Right renal cortex interstitium (tissue), 3 donors: ENCODE measurements at places on chromosomes 16 and 17. TPM values are rescaled to one million over a fixed set of nuclear protein-coding genes. Genes with fewer than 3 reads are reported as not detected.

DNA sequence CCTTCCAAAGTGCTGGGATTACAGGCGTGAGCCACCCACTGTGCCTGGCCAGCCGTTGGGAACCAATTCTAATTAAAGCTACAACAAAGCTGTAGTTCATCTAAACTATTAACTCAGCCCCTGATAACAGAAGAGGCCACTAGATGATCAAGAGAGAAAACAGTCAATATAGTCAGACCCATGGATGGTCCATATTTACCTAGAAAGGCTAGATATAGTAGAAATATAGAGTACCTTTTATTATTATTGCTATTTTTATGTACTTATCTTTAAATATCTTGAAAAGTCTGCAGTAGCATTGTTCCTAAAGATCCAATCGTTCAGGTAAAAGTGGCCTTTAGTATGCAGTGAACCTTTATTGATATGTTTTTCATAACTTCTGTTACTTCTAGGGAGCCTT is 43.2 kb downstream of the RNF213 start:
- DNase-seq = no peak

DNA sequence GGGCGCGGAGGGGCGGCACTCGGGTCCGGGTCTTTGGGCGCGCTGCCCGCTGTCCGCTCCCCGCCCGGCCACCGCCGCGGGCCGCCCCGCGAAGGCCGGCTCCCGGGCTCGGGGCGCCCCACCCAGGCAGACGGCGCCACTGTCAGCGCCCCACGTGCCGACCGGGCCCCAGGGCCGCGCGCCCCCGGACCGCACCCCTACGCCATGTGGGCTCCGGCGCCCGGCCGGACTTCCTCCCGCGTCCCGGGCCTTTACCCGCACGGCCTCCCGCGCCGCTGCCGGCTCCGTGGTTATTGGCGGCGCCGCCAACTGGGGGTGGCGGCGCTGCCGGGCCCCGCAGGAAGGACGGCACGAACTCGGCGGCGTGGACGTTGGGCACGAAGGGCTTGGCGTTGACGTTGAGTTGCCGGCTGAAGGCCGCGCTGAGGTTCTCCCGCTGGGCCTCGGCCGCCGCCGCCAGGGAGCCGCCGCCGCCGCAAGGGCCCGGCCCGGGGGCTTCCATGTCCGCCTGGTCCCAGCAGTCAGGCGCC is 577 bp downstream of the GSPT1 start:
- DNase-seq = no peak

DNA sequence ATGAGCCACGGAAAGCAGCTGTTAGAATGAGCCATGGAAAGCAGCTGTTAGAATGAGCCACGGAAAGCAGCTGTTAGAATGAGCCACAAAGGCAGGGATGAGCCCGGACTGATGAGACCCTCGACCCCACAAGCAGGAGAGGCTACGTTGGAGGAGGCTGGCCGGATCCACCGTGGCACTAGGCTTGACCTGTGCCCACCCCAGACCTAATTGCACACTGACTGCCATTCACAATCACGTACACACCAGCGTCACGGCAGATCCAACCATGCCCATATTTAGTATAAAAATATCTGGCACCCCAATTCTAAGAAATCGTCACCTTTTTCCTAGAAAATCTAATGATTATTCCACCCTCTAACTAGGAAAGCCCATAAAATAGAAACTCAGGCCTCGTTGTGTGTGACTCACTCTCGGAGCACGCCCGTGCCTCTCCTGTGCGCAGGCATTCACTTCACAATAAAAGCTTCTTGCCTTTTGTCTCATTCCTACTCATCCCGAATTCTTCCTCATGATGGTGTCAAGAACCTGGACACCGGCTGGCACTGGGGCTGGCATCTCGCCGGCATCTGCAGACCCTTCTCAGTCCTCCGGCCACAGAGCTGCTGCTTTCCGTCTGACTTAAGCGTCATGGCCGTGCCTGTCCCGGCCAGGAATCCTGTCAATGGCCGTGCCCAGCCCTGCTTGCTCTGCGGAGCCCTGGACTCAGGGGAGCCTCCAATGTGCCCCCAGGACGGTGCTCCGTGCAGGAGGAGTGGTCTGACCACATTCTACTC is 5.5 kb upstream of the SECTM1 start:
- no peak for DNase-seq

Gene SYCE1L
- polyA plus RNA-seq = 4.1 TPM

DNA sequence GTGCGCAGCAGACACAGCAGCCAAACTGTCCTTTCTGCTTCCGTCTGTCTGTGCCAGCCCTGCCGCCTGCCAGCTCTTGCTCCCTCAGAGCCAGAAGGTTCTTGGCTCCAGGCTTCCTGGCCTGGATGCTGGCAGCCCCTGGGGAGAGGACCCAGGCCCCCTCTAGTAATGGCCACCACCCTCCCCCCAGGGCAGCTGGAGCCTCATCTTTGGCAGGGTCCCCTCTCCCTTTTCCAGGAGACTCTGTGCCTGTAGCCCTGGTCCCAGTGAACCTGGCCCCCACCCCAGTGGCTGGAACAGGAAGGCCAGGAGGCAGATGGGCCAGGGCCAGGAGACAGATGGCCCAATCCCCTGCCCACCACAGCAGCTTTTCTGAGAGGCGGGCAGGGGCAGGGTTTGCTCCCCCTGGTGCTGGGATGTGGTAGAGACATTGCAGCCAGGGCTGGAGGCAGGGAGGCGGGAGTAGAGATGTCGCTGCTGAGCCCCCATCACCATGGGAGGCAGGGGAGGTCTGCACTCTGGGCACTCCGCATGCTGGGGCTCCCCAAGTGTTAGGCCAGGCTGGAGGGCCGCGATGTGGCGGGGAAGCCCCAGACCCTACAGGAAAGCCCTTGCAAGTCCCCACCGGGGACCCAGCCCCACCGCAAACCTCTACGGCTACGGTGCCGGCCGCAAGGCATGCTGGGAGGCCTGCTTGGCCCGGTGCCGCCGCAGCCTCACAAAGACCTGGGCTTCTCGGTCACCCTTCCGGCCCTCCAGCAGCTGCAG is 16.7 kb downstream of the UNC13D start:
- no peak for DNase-seq

Gene FN3KRP
- 39.9 TPM for polyA plus RNA-seq

GRCh38 chr16:31157136-31157535 is 7.3 kb upstream of the PRSS36 start:
- no peak for DNase-seq

- no peak for DNase-seq
Observed at GRCh38 chr17:75693500-75694481, 26.7 kb downstream of the SAP30BP start.
